ENCODE measurements at places on chromosomes 3 and 15.

- no peak for DNase-seq
Measured at GRCh38 chr3:190192087-190192486, 71.4 kb upstream of the P3H2 start.

- no peak for DNase-seq
Measured at GRCh38 chr3:63015614-63016309, 140.5 kb upstream of the CADPS start.

DNA sequence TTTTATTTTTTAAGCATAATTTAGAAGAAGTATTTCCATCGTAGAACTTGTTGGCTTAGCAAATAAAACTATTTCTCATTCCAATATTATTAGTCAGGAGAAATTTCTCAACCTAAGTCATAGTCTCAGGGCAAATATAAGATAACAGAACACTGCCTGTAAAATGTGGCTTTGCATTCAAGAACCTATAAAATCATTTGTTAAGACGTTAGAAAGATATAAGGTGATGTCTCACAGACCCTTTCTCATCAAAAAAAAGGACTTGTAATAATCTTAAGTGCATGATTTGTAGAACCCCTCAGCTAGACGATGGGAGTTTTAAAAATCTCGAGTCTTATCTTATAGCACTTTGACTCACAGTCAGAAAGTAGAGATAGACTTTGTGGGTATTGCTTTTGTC, 314.7 kb upstream of the CFAP20DC start:
- peak; percentile 74 for DNase-seq

- peak; percentile 68 for DNase-seq
Measured at GRCh38 chr3:162295323-162295983, 798.8 kb downstream of the OTOL1 start.

DNA sequence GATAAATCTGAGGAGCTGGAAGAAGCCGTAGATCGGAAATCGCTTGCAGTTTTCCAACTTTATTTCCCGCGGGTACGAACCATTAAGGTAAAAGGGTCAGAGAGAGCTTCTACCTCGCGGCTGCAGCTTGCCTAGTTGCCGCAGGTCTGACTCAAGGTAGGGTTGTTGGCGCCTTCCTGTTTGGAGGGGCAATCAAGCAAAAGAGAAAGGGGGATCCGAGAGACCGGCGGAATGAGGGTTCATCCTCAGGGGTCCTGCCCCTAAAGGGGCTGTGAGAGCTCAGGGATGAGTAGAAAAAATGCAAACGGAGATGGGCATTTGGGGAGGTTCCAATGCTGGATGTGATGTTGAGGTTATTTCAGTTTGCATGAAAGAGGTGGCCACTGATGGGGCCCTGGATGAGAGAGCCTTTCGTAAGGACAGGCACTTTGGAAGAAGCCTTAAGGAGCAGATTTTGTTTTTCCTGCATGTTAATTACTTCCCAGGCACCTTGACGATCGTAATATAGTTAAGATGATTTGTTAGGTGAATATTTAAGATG, 265.4 kb downstream of the CGGBP1 start:
- DNase-seq, result no peak

GRCh38 chr3:118406562-118406961, 628.1 kb downstream of the IGSF11 start:
- no peak for DNase-seq

GRCh38 chr15:52288051-52288942, 7.3 kb downstream of the MYO5C start:
- peak; percentile 98 for DNase-seq

DNA sequence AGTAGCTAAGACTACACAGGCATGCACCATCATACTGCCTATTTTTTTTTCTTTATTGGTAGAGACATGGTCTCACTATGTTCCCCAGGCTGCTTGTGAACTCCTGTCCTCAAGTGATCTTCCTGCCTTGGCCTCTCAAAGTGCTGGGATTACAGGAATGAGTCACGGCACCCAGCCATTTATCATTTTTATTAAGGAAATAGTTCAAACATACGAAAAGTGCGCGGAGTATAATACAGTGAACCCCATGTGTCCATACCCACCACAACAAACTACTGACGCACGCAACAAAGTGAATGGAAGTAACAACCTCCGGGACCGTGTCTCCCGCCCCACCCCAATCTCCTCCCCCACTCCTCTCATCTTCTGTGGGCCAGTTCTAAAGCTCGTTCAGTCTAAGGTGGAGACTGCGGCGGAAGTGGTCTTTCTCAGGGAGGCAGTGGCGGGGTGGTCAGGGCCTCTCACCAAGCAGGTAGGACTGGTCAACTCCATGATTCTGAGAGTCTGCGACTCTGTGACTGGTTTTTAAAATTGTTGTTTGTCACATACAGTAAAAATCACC, 42.1 kb downstream of the DNAJB8 start:
- no peak for DNase-seq

DNA sequence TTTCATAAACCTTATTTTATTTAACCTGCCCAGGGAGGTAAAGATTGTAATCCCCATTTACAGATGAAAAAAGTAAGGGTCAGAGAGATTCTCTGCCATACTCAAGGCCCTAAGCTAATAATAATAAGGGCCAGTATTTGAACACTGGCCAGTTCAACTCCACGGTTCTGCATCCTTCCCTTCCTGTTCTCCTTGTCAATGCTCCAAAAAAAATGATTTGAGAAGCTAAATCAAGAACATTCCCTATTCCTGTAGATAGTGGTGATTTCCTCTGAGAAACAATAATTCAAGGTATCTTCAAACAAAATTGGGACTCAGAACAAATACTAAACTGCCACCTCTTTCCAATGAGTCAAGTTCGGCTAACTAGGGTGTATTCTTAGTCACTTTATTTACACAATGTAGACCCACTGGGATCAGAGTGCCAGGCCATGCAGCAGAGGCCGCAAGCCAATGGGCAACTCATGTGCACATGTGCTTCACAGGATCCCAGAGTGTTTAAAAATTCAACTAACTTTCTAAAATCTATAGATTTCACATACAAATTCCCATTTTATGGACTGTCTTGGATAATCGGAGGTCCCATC, 459.6 kb upstream of the WNT5A start:
- DNase-seq, result no peak

DNA sequence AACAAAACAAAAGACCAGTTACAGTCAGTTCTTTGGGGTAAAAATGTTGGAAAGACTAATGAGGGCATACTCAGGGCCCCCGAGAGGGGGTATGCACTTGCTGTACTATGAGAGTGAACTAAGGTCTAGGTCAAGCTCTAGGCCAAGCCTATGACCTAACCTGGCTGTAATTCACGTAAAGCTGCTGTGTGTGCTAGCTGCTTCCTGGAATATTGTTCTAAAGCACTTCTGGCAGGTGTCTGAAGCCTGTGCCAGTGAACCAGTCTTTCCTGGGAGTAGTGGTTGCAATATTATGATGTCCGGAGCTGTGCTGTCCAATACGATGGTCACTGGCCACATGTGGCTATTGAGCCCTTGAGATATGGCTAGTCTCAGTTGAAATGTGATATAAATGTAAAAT, 13.1 kb upstream of the CX3CR1 start:
- no peak for DNase-seq

DNA sequence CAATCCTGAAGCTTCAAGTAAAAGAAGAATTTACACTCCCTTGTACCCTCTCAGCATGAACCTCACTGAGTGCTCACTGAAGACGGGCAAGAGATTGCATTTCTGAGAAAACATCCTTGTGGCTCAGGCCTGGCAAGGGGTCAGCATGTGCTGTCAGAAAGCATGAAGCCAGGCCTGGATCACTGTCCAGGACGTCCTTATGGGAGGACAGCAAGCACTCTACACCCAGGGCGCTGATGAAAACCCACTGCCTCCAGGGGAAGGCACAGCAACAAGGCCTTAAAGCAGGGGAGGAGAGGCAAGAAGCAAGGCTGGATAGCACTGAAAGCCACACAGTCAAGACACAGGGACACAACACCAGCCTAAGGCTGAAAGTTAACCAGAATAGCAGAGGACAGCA, 315.4 kb downstream of the OCA2 start:
- DNase-seq, result no peak

DNA sequence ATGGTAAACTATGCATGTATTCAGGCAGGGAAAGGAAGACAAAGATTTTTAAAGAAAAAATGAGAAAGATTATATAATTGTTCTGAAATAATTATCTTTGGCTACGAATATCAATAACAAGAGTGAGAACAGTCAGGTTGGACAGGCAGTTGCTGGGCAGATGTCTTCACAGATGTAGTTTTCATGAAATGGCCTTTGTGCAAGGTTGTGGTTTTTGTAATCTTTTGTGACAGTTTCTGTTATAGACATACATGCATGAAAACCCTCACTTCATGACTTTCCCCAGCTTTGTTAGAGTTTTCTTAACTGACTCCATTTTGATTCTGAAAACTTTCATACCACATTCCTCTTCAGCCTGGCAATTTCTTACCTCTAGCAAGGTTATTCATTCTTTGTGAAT, 34.9 kb upstream of the SLC25A36 start:
- no peak for DNase-seq

Measured in bronchial epithelial cell (primary cell).